ENCODE measurements at places on chromosomes 12 and 14. TPM values are rescaled to one million over a fixed set of nuclear protein-coding genes. Genes with fewer than 3 reads are reported as not detected.
A peak's percentile ranks its signal among the peaks of the same experiment; 100 is the strongest.

GRCh38 chr12:101784376-101784775 lies 45.1 kb upstream of the SYCP3 start:
- no peak overlapping the region for H3K4me3 ChIP-seq
- H3K36me3 ChIP-seq = peaks cover 11% of the 10 kb centered on the region
- no peak for DNase-seq
- no peak overlapping the region for H3K27ac ChIP-seq
- H3K4me1 ChIP-seq = no peaks in the 10 kb centered on the region
- H3K27me3 ChIP-seq = no peaks in the 10 kb centered on the region

GRCh38 chr14:59132796-59133494 lies 55.5 kb upstream of the DAAM1 start:
- no peaks in the 10 kb centered on the region for H3K4me1 ChIP-seq
- H3K36me3 ChIP-seq = no peaks in the 10 kb centered on the region
- no peak overlapping the region for H3K27ac ChIP-seq
- no peak for DNase-seq

- peak; percentile 24 for DNase-seq
- no peaks in the 10 kb centered on the region for H3K36me3 ChIP-seq
- no peak overlapping the region for H3K27ac ChIP-seq
- no peaks in the 10 kb centered on the region for H3K4me1 ChIP-seq
- no peak overlapping the region for H3K4me3 ChIP-seq
Observed at GRCh38 chr12:57135527-57136326, 7.4 kb downstream of the LRP1 start.

DNA sequence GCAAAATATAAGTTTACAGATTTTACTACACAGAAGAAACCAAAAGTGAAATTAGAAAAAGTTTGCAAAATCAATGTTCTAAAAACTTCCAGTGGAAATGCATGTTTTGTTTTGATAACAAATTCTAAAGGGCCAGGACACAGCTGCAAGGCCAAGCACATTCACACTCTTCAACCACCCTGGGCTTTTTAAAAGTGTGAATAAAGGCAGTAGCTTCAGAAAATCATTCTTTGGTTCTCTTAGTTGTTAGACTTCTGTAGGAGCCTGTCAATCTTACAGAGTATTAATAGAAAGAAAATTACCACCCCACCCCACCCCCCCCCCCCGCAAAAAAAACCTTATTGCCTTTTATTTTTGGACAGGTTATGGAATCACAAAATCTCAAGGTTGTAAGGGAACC lies 105.2 kb upstream of the EGLN3 start:
- H3K27me3 ChIP-seq = no peaks in the 10 kb centered on the region
- H3K4me3 ChIP-seq = no peak overlapping the region
- H3K4me1 ChIP-seq = no peaks in the 10 kb centered on the region
- H3K27ac ChIP-seq = no peak overlapping the region
- DNase-seq = no peak
- no peaks in the 10 kb centered on the region for H3K36me3 ChIP-seq

GRCh38 chr14:31843361-31844091 lies 233.6 kb upstream of the ARHGAP5 start:
- H3K27ac ChIP-seq = no peak overlapping the region
- H3K27me3 ChIP-seq = no peaks in the 10 kb centered on the region

DNA sequence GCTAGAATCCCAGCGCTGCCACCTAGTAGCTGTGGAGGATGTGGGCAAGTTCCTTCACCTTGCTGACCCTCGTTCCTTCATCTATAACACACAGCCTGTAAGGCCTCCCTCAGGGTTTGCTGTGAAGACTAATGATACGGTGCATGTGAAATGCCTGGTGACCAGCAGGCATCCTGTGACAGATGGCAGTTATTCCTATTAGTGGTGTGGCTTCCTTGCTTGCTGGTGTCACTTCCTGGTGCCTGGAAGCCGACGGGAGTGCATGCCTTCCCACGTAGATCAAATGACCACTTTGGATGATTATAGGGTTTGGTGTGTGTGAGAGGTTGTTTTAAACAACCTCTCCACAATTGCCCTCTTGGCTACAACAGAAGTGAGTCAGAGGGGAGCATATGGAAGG lies 894.9 kb downstream of the VRK1 start:
- H3K4me3 ChIP-seq = no peak overlapping the region
- no peak overlapping the region for H3K27ac ChIP-seq
- H3K36me3 ChIP-seq = no peaks in the 10 kb centered on the region

- H3K27ac ChIP-seq = no peak overlapping the region
- no peak for DNase-seq
- H3K36me3 ChIP-seq = peaks cover 17% of the 10 kb centered on the region
- H3K27me3 ChIP-seq = no peaks in the 10 kb centered on the region
Observed at GRCh38 chr12:102107970-102108369, 11.9 kb downstream of the NUP37 start.

GRCh38 chr14:63875311-63875710 lies 22.5 kb downstream of the SYNE2 start:
- DNase-seq = no peak
- H3K4me1 ChIP-seq = peaks cover 17% of the 10 kb centered on the region
- no peaks in the 10 kb centered on the region for H3K27me3 ChIP-seq
- H3K4me3 ChIP-seq = no peak overlapping the region
- no peak overlapping the region for H3K27ac ChIP-seq

DNA sequence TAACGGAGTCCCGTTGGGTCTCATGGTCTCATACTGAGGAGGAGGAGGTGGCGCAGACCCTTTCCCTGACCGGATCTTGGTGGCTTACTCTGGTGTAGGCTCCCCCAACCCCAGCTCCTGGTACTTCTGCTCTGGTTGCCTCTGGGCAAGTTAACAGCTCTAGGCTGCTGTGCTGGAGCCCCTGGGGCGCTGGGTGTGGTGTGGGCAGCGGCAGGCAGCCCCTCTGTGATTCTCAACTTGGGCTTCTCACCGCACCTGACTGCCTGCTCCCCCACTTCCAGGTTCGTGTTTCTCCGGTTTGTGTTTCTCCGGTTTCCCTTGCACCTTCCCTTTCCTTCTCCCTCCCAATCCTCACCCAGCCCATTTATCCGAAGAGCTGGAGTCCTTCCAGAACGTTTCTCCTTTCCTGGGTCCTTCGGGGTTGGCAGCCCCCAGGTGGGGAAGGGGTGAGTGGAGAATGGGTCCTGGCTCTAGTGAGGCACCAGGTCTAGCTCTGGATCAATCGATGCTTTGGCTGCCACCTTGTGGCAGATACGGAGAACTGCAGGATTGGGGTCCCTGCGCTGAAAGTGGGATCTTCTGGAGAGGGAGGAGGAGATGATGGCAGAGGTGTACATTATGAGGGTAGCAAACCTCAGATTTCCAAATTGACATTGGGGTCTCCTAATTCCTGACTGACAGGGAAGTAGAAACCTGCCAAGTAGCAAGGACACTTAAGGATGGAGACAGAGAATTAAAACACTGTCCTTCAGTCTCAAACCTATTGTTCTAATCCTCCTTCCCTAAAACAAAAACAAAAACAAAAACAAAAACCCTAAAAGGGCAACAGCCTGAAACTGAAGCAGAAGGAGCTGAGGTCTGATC lies 8.3 kb downstream of the CISTR start:
- DNase-seq = peak; percentile 67
- H3K36me3 ChIP-seq = no peaks in the 10 kb centered on the region
- peaks cover 62% of the 10 kb centered on the region for H3K27me3 ChIP-seq
- H3K4me1 ChIP-seq = peaks cover 36% of the 10 kb centered on the region
- H3K4me3 ChIP-seq = no peak overlapping the region
- no peak overlapping the region for H3K27ac ChIP-seq

GRCh38 chr14:89617481-89618329 lies 200.7 kb upstream of the FOXN3 start:
- no peaks in the 10 kb centered on the region for H3K36me3 ChIP-seq
- H3K4me1 ChIP-seq = peaks cover 66% of the 10 kb centered on the region
- peak overlapping the region; percentile 82 for H3K4me3 ChIP-seq
- no peaks in the 10 kb centered on the region for H3K27me3 ChIP-seq
- H3K27ac ChIP-seq = peak overlapping the region; percentile 88

GRCh38 chr12:32446316-32447119 lies 47.2 kb downstream of the FGD4 start:
- DNase-seq = no peak
- no peak overlapping the region for H3K27ac ChIP-seq
- no peaks in the 10 kb centered on the region for H3K27me3 ChIP-seq
- H3K4me1 ChIP-seq = no peaks in the 10 kb centered on the region
- H3K4me3 ChIP-seq = no peak overlapping the region

GRCh38 chr12:45268672-45269411 lies 52.9 kb downstream of the ANO6 start:
- no peaks in the 10 kb centered on the region for H3K27me3 ChIP-seq
- H3K4me1 ChIP-seq = no peaks in the 10 kb centered on the region
- no peak for DNase-seq
- no peak overlapping the region for H3K27ac ChIP-seq

DNA sequence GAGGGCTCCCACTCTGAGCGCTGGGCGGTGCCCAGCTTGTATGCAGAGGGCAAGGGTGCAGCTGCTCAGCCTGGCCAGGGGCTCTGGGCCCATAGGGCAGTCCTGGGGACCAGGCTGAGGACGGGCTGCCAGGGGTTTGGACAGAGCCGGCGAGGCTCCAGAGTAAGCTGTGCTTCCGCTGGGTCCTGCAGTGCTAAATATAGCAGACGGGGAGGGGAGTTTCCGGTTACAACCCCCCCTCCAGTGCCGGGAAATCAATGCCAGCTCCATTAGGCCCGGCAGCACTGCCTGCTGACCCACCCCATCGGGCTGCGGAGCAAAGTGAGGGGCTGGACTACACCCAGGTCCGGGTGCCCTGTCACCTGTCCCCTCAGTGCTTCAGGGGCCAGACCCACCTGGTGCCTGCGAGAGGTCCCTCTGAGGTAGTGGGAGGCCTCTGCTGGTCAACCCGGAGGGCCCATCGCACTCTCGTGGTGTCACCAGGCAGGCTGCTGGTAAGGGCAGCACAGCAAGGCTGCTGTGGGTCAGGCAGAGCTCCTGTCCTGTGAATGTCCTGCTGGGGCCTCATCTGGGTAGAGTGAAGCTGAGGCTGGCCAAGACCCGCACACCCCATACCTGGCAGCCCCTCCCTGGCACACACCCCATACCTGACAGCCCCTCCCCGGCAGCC lies 2.6 kb upstream of the JAG2 start:
- H3K4me3 ChIP-seq = no peak overlapping the region
- peaks cover 15% of the 10 kb centered on the region for H3K27me3 ChIP-seq
- DNase-seq = no peak
- peaks cover 28% of the 10 kb centered on the region for H3K4me1 ChIP-seq
- no peaks in the 10 kb centered on the region for H3K36me3 ChIP-seq

- H3K36me3 ChIP-seq = peaks cover 4% of the 10 kb centered on the region
- no peak overlapping the region for H3K27ac ChIP-seq
- no peaks in the 10 kb centered on the region for H3K27me3 ChIP-seq
- no peaks in the 10 kb centered on the region for H3K4me1 ChIP-seq
Observed at GRCh38 chr14:30681752-30682355, 59.7 kb downstream of the SCFD1 start.

DNA sequence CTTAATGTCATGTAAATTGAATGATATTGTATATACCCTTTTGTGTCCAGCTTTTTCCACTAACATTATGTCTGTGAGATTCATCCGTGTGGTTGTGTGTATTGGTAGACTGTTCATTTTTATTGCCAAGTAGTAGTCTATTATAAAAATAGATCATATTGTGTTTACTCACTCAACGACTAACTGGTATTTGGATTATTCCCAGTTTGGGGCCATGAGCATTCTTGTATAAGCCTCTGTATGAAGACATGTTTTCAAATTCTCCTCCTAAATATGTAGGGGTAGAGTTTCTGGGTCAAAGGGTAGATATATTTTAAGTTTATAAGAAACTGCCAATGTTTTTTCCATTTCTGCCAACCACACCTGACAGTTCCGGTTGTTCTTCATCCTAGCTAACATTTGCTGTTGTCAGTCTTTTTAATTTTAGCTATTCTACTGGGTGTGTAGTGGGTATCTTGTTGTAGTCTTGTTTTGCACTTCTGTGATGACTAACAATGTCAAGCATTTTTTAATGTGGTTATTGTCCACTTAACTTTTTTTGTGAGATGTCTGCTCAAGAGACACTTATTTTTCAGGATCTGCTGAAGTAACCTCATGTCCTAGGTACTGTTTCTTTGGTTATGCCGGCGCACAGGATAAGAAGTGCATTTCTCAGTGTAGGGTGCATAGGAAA lies 93.2 kb downstream of the DACT1 start:
- H3K4me1 ChIP-seq = no peaks in the 10 kb centered on the region
- DNase-seq = no peak
- H3K27ac ChIP-seq = no peak overlapping the region
- H3K36me3 ChIP-seq = no peaks in the 10 kb centered on the region

- no peaks in the 10 kb centered on the region for H3K4me1 ChIP-seq
- no peak overlapping the region for H3K27ac ChIP-seq
- DNase-seq = no peak
- H3K27me3 ChIP-seq = peaks cover 12% of the 10 kb centered on the region
- no peaks in the 10 kb centered on the region for H3K36me3 ChIP-seq
Observed at GRCh38 chr14:36516719-36517241, 3.3 kb downstream of the NKX2-1 start.

ANO2 gene
- not detected for total RNA-seq

C3AR1 gene
- 1.2 TPM for total RNA-seq

C14orf180 gene
- total RNA-seq = not detected

INHBC gene
- total RNA-seq = 0.11 TPM

DEPDC4 gene
- 1.2 TPM for total RNA-seq

PROX2 gene
- total RNA-seq = 0.24 TPM

BCL11B gene
- total RNA-seq = 42.5 TPM

IL22 gene
- 0.64 TPM for total RNA-seq

TEX52 gene
- total RNA-seq = not detected

ALX1 gene
- total RNA-seq = not detected

GPR65 gene
- 16.1 TPM for total RNA-seq

KRT3 gene
- total RNA-seq = not detected

PRR4 gene
- not detected for total RNA-seq

KRT2 gene
- not detected for total RNA-seq

KLRC1 gene
- total RNA-seq = 12.9 TPM

Data from CD8-positive, alpha-beta memory T cell (primary cell).